ENCODE measurements at places on chromosomes 4 and X. TPM values are rescaled to one million over a fixed set of nuclear protein-coding genes. Genes with fewer than 3 reads are reported as not detected.

The LGI2 gene
- under 0.01 TPM for total RNA-seq

The AMTN gene
- not detected for total RNA-seq

The CCSER1 gene
- 0.13 TPM for total RNA-seq

The SEC24D gene
- total RNA-seq, result 39.3 TPM

The ADGRG2 gene
- not detected for total RNA-seq

The NPFFR2 gene
- not detected for total RNA-seq

The PPP4R3C gene
- total RNA-seq, result not detected

The ANKRD50 gene
- total RNA-seq, result 58.8 TPM

The UPF3B gene
- 1.8 TPM for total RNA-seq

The CETN2 gene
- 17.3 TPM for total RNA-seq

The SYTL5 gene
- total RNA-seq, result not detected

The SERTM2 gene
- total RNA-seq, result not detected

The MAGEA1 gene
- not detected for total RNA-seq

The ZGRF1 gene
- total RNA-seq, result 6.2 TPM

The ARX gene
- not detected for total RNA-seq

The KLKB1 gene
- total RNA-seq, result 1.1 TPM

The SLC38A5 gene
- total RNA-seq, result 6.4 TPM

The DGAT2L6 gene
- not detected for total RNA-seq

The FRMPD4 gene
- not detected for total RNA-seq

The NOA1 gene
- total RNA-seq, result 14.2 TPM

The ZXDB gene
- total RNA-seq, result 8.9 TPM

The HTR2C gene
- total RNA-seq, result not detected

The NXF2B gene
- total RNA-seq, result not detected

The RBPJ gene
- 52.3 TPM for total RNA-seq

The LONRF3 gene
- 38.4 TPM for total RNA-seq

The NHS gene
- 0.13 TPM for total RNA-seq

The FREM3 gene
- total RNA-seq, result 0.13 TPM

The CITED1 gene
- total RNA-seq, result 0.13 TPM

The GABRG1 gene
- not detected for total RNA-seq

The GYG2 gene
- total RNA-seq, result 1.0 TPM

The PABPC1L2B gene
- total RNA-seq, result not detected

The TCEAL2 gene
- total RNA-seq, result not detected

The STATH gene
- total RNA-seq, result not detected

The STPG2 gene
- not detected for total RNA-seq

The COL4A6 gene
- total RNA-seq, result 2.2 TPM

The TMEM154 gene
- total RNA-seq, result 0.63 TPM

The RBM47 gene
- 0.13 TPM for total RNA-seq

The PJA1 gene
- total RNA-seq, result 11.4 TPM

The SLC9A6 gene
- 16.3 TPM for total RNA-seq

The MAGED4B gene
- total RNA-seq, result 52.7 TPM

The SCML2 gene
- 2.7 TPM for total RNA-seq

The RENBP gene
- 10.1 TPM for total RNA-seq

The ZAR1 gene
- total RNA-seq, result not detected

The HERC3 gene
- total RNA-seq, result 7.7 TPM

The ARHGAP4 gene
- total RNA-seq, result 5.1 TPM

The OTOP1 gene
- total RNA-seq, result not detected

The AMBN gene
- total RNA-seq, result not detected

The TIGD4 gene
- 0.13 TPM for total RNA-seq

All from dermis microvascular lymphatic vessel endothelial cell (primary cell).